ENCODE measurements at places on chromosomes 1 and 21.

GRCh38 chr1:107817935-107818334, 147.0 kb downstream of the VAV3 start:
- DNase-seq = no peak

DNA sequence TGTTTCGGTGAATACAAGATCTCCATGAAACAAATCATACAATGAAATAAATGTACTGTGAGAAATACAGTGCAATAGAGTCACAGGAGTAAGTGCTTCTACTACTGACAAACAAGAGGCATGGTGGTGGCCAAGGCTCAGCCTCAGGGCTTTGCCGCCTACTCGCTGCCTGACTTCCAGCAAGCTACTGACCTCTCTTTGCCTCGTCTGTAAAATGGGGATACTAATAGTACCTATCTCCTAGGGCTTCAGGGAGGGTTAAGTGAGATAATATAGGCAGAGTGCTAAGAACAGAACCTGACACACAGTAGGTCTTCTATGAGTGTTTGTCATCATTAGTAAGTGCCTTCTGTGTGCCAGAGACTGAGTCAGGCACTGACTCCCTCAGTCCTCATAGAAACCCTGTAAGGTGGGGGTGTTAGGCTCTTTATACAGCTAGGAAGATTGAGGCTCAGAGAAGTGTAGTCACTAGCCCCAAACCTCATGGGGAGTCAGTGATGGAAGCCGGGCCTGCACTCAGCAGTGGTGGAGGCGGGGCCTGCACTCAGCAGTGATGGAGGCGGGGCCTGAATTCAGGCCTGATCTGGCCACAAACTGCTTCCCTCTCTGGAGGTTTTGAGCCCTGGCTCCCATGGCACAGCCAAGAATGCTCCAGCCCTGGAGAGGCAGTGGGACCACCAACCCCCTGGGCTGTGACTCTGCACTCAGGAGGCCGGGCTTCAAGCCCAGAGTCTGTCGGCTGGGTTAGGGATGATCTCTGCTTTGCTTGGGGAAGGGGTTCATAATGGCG, 6.8 kb downstream of the BSND start:
- DNase-seq = no peak

GRCh38 chr1:115063228-115063901, 25.9 kb downstream of the TSPAN2 start:
- no peak for DNase-seq

DNA sequence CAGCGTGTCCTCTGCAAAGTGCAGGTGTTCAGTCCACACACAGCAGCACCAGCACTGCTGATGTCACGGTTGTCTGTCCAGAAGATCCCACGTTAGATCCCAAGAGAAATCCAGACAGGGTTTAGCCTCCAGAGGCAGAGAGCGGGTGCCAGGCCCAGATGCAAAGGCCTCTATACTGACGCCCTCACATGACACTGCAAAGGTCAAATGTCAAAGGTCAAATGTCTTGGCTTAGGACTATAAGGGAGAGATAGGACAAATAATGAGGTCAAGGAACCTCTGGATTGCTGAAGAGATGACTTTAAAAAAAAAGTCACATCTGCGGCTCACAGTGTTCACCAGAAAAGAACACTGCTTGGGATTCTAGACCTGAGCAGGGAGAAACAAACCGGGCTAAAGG, 101.5 kb downstream of the COLGALT2 start:
- DNase-seq = no peak

- DNase-seq = no peak
Measured at GRCh38 chr1:203176273-203177035, 828 bp upstream of the MYBPH start.

- peak; percentile 62 for DNase-seq
Measured at GRCh38 chr21:41460578-41461527, 34.8 kb downstream of the MX1 start.

GRCh38 chr1:204274446-204274845, 60.7 kb upstream of the GOLT1A start:
- DNase-seq = no peak

DNA sequence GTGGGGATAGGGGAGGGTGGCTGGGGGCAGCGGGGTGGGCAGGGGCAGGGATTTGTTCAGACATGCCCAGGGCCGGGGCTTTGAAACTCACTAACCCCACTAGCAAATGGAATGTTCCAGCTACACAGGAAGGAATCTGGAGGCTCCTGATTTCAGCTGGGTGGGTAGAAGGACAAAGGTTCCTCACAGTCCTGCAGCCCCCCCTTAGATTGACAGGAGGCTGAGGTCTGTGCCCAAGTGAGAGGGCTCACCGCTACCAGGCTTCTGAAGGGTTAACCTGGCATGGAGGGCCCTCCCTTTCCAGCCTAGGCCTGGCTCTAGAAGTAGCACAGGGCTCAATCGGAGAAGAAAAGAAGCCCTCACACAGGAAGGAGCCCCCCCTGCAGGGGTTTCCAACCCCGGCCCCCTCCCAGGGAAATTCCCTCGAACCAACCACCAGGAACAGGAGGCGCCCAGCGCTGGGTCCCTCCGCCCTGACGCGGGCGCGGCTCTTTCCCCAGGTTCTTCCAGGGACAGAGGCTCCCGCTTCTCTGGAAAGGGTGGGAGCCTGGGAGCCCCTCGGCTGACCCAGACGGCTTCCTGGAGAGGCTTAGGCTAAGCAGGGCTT, 3.3 kb downstream of the EPHA2 start:
- no peak for DNase-seq

DNA sequence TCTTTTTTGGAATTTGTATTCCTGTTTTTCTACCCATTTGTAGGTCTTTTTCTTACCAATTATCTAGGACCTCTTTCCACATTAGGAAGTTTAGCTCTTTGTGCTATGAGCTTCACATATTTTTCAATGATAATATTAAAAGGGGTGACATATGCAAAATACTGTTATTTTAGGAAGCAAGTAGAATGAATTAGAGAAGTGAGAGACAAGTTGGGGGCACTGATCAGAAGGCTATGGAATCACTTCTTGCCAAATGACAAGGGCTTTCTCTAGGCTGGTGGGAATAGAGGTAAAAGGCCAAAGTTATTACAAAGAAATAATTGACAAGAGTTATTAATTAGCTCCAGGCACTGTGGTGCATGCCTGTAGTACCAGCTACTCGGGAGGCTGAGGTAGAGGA, 4.3 kb upstream of the BCAR3 start:
- DNase-seq = no peak

DNA sequence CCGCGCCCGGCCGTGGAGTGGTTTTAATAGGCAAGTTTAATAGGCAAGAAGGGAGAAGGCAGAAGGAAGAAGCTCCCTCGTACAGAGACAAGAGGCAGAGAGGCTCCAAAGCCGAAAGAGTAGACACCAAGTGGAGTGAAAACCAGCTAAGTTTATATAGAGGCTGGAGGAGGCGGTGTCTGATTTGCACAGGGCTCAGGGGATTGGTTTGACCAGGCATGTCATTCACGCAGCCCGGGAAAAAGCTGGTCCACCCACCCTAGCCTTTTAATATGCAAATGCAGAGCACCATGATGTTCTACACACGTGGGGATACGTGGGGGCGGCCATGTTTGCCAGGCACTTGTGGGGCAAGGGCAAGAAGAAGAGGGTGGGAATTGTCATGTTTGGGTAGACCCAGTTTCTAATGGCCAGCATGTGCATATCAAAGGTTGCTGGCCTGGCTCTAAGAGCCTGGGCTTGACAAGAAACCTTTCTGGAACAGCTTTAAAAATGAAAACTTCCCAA, 18.0 kb upstream of the SOD1 start:
- no peak for DNase-seq

DNA sequence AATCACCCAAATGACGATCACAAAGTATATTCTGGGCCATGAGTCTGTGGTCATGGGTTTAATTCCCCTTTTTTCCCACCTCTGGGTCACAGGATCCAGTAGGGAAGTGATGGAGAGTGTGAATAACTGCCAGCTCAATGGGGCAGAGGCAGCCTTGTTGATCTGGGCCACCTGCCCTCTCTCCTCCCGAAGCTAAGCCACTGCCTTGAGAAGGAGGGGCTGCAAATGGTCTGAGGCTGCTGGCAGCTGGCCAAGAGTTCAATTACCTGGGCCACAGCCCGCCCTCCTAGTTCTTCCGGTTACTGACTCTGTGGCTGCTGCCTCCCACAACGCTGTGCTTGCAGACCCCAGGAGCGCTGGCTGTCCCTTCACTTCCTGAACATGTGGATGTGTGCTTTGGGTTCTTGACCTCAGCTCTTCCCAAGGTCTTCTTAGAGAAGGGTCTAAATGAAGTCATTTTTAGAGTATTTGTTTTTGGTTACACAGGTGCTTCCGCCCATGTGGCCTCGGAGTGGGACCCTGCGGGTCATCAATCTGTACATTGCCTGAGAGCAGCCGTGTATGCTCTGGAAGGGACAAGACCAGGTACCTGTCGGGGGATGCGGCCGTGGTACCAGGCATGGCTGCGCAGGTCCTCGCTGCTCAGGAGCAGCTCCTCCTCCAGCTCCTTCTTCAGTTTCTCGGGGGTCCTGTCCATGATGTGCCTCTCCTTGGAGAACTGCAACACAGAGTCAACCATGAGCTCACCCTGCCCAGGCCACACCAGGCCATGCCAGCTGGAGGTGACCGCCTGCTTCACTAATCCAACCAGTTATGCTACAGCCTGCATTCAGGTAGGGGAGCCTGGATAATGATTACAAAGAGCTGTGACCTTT, 89.7 kb downstream of the BCAR3 start:
- DNase-seq = peak; percentile 37

DNA sequence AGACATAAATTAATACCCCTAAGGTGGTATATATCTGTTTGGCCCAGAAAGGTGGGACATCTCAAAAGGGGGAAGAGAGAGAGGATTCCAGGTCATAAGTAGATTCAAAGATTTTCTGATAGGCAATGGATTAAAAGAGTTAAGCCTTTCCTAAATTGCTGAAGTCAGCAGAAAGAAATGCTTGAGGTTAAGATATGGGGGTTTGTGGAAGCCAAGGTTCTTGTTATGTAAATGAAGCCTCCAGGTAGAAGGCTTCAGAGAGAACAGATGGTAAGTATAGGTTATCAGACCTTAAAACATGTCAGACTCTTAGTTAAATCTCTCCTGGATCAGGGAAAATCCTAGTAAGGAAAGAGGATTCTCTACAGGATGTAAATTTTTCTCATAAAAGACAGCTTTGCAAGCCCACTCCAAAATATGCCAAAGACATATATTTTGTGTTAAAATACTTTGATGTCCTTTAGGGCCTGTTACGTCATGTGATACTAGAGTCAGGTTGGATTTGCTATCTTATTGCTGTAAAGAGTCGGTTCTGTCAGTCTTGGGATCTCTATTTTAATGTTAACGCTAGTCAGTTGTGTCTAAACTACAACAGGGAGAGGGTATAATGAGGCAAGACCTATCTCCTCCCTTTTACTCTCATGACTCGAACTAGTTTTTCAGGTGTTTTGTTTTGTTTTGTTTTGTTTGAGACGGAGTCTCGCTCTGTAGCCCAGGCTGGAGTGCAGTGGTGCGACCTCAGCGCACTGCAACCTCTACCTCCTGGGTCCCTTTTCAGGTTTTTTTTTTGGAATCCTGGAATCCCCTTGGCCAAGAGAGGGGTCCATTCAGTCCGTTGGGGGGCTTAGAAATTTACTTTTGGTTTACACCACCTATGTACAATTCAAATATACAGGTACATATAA, 30.6 kb downstream of the RGS2 start:
- no peak for DNase-seq

DNA sequence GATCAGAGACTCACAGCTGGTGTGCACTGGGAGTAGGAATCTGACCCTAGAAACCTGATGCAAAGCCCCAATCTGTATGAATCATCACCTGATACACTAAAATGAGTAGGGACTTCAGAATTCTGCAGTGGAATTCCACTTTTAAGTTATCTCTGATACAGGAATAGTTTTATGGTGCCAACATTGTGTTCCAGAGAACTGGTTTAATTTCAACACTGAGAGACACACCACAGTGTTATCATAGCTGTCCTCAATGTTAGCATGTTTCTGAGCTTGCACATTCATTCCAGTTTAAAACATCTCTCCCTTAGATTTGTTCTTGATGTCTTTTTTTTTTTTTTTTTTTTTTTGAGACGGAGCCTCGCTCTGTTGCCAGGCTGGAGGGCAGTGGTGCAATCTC, 7.1 kb downstream of the UTS2 start:
- DNase-seq = no peak

- DNase-seq = no peak
Measured at GRCh38 chr1:207673399-207673798, 28.5 kb downstream of the CR1L start.

GRCh38 chr1:244047621-244048255, 3.3 kb upstream of the ZBTB18 start:
- no peak for DNase-seq

DNA sequence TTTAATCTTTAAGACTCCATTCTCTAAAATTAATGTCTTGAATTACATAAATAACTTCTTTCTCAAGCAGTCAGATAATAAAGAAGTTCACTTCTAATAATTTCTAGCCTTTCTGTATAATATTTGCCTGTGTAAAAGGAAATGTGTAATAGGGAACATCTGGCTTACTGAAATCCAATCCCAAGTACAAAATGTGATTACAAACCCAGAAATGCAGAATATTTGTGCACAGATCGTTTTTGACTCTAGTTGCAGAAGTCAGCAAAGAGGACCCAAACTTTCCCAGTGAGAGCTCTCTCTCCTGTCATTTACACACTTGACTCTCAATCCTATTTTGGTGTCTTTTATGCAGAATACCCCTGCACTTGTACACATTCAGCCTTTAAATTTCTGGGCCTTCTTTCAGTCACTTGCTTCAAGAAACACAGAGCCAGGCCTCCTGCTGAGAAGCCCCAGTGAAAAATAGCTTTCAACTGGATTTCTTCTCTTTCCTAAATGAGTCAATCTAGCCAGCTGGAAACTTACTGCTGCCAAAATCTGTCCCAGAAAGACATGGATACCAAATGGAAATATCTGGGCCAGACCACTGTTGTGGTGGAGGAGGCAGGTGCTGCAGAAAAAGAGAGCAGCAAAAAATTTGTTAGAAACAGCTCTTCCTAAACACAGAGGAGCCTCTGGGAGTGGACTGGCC, 68.5 kb upstream of the ADAM30 start:
- no peak for DNase-seq

DNA sequence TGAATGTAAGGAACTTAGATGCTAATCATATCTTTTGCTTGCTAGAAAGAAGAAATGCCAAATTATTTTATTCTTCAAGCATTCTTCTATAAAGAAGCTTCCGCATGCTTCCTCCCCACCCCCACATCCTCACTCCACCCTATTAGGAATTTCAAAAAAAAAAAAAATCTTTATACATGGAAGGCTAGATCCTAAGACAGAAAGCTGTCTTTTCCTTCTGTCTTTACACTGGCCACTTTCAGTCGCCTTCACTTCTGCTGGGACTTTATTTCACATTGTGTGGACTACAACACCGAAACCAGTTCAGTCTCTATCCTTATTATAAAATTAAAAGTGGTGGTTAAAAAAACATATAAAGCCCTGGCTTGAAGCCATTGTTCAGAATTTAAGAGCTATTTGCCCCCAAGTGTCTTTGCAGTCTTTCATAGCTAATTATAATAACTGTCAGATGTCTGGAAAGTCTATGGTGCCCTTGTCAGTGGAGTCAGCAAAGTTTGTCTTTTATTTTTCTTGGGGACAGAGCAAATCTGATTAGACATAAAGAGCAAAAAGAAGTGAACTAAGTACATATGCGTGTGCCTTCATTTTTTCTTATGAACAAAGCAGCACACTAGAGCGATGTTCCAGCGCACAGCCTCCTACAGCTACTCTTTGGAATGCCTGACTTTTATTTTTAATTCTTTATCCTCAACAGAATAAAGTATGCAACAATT, 297.7 kb downstream of the PTPRC start:
- no peak for DNase-seq

Data from GM12891 (cell line).